Panc1 (cell line): ENCODE measurements at places on chromosomes 6 and 20. TPM values are rescaled to one million over a fixed set of nuclear protein-coding genes. Genes with fewer than 3 reads are reported as not detected.

- no peak overlapping the region for H3K4me3 ChIP-seq
- H3K27ac ChIP-seq, result no peak overlapping the region
- DNase-seq, result no peak
- H3K36me3 ChIP-seq, result no peaks in the 10 kb centered on the region
- peaks cover 8% of the 10 kb centered on the region; the same call in 1 of the 2 replicates for H3K4me1 ChIP-seq
Measured at GRCh38 chr6:26296857-26297648, 67.9 kb upstream of the BTN3A2 start.

DNA sequence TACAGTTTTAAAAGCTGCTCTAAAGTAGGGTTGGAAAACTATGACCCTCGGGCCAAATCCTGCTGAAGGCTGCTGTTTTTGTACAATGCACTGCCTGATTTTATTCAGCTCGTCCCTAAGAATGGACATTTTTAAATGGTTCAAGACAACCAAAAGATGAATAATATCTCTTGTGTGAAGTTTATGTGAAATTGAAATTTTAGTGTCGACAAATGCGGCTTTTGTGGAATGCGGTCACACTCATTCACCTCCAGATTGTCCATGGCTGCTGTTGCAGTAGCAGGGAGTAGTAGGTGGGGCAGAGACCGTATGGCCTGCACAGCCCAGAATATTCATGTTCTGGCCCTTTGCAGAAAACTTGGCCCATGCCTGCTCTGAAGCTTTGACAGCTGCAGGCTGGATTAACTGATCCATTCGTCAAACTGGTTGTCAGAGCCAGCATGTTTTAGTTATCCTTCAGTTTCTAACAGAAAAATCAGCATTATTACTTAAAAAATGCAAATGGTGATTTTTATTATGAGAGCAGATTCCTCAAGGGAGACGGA lies 91.6 kb downstream of the PSMG4 start:
- no peak overlapping the region for H3K4me3 ChIP-seq
- H3K36me3 ChIP-seq, result no peaks in the 10 kb centered on the region
- H3K27me3 ChIP-seq, result no peaks in the 10 kb centered on the region
- no peak overlapping the region for H3K27ac ChIP-seq

DNA sequence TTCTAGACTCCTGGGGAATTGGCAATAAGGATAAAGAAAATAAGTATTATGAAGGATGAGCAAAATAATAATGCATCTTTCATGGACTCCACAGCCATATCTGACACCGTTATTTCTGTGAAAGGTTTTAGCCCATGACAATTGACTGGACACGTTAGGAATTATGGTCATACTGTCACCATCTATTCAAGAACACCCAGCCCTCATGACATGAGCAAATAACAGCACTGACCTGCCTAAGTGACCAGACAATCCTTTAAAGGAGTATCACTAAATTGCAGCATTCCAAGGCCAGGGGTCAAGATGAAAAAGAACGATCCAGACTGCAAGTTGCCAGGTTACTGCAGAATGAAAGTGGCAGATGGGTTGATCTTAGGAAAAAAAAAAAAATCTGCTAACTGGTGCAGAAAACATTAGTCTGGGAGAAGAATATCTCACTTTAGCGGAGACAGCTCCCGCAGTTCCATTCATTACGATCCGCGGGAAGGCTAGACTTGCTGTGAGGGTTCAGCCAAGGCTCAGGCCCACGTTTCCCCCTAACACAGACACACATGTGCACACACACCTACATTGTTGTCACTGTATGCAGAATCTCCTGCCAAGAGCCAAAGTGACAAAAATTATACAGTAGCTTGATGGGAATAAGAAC lies 237.7 kb upstream of the AGPAT4 start:
- H3K4me1 ChIP-seq, result no peaks in the 10 kb centered on the region
- H3K27ac ChIP-seq, result no peak overlapping the region
- H3K36me3 ChIP-seq, result no peaks in the 10 kb centered on the region
- DNase-seq, result no peak
- no peak overlapping the region for H3K4me3 ChIP-seq

GRCh38 chr6:159342146-159342545 lies 172.9 kb downstream of the FNDC1 start:
- no peak for DNase-seq
- H3K27ac ChIP-seq, result no peak overlapping the region
- no peaks in the 10 kb centered on the region for H3K36me3 ChIP-seq

GRCh38 chr20:1363522-1363921 lies 29.3 kb downstream of the FKBP1A start:
- no peak for DNase-seq
- H3K36me3 ChIP-seq, result peaks cover under 1% of the 10 kb centered on the region; the same call in 1 of the 2 replicates
- no peak overlapping the region for H3K27ac ChIP-seq
- H3K4me3 ChIP-seq, result no peak overlapping the region
- peaks cover 11% of the 10 kb centered on the region for H3K4me1 ChIP-seq

DNA sequence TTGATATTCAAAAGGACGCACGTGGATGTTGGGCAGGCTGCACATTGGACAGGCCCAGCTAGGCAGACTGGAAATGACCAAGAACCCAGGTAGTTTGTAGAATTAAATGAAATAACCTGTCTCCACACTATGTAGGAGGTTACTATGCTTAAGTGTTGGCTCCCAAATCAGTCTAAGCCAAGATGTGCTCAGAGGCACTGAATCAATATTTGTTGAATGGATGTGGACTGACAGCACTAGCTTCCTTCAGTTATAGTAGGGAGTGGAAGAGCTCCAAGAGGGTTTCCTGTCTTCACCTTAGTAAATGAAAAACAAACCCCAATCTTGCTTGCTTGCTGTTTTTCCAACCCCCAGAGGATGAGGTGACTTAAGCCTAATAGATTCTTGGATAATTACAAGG lies 180.5 kb downstream of the JARID2 start:
- no peak for DNase-seq
- H3K27me3 ChIP-seq, result no peaks in the 10 kb centered on the region
- H3K4me1 ChIP-seq, result no peaks in the 10 kb centered on the region
- no peak overlapping the region for H3K27ac ChIP-seq
- H3K36me3 ChIP-seq, result no peaks in the 10 kb centered on the region

DNA sequence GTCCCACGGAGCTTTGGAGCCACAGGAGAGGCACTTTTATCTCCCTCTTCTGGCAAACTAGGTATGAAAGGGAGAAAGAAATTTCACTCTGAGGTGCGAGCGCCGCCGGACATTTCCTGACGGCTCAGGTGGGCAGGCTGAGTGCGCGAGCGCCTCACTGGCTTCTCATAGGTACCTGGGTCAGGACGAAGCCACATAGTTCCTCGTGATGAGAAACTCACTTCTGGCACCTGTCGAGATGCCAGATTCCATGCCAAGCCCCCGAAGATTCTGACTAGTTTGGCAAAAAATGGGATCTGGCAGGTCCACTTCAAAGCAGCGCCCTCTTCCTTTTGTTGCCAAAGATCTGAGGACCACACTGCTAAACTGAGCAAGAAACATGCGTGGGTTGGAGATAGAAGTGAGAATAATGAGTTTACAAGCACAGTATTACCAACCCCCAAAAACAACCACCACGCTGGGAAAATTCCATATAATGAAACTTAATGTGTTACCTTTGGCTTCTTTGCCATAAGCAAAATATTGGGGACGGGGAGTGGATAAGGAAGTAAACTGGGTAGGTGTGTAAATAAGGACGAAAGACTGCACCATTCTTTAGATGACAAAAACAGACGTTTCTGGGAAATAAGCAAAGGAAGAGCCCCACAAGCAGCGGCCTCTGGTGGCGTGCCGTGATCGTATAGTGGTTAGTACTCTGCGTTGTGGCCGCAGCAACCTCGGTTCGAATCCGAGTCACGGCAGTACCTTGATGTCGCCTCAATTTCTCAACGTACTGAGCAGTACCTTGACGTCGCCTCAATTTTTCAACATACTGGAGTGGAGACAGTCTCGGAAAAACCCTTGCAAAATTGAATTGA lies 89.8 kb upstream of the PRSS16 start:
- H3K36me3 ChIP-seq, result no peaks in the 10 kb centered on the region
- peaks cover 7% of the 10 kb centered on the region; the same call in 1 of the 2 replicates for H3K4me1 ChIP-seq
- H3K27me3 ChIP-seq, result no peaks in the 10 kb centered on the region

- H3K4me3 ChIP-seq, result no peak overlapping the region
- no peak for DNase-seq
- no peaks in the 10 kb centered on the region for H3K36me3 ChIP-seq
- no peak overlapping the region for H3K27ac ChIP-seq
Measured at GRCh38 chr6:143399775-143400174, 50.7 kb downstream of the ADAT2 start.

GRCh38 chr6:27250277-27251111 lies 3.0 kb downstream of the PRSS16 start:
- no peaks in the 10 kb centered on the region for H3K36me3 ChIP-seq
- H3K27ac ChIP-seq, result peak overlapping the region; percentile 35; the same call in 1 of the 2 replicates
- H3K27me3 ChIP-seq, result peaks cover 8% of the 10 kb centered on the region; the same call in 1 of the 2 replicates
- no peaks in the 10 kb centered on the region; the same call in 1 of the 2 replicates for H3K4me1 ChIP-seq

Gene EGFL8
- 11.1 TPM for total RNA-seq

Gene HMGCLL1
- not detected for total RNA-seq
